ENCODE measurements at places on chromosomes 11 and 22.

DNA sequence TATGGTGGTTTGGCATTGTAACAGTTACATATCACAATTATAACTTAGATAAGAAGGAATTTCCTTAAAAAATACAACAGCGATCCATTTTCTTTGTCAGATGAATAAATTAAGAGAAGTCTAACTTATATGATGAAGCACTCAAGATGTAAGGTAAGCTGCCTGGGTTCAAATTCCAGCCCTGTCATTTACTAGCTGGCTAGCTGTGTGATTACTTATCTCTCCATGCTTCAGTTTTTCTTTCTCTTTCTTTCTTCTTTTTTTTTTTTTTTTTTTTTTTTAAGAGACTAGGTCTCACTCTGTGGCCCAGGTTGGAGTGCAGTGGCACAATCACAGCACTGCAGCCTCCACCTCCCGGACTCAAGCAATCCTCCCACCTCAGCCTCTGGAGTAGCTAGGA lies 22.2 kb upstream of the LDHA start:
- no peak for DNase-seq

GRCh38 chr22:39486951-39487825 lies 14.9 kb upstream of the MIEF1 start:
- no peak for DNase-seq

DNA sequence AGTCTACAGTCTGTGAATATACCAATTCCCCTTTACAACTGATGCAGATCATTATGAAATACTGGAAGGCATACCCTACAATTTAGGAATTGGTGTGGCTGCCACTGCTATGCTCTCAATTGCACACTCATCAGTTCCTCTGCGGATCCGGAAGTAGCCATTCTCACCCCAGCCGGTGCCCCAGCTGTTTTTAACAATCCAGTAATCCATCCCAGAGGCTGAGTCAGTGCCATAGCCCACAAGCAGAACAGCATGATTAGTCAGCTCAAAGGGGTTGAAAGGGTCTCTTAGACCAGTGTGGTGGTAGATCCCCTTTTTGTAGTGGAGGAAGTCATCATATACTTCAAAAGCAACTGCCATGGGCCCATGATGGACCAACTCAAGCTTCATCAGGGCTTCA lies 43.6 kb downstream of the CTSC start:
- DNase-seq: no peak

DNA sequence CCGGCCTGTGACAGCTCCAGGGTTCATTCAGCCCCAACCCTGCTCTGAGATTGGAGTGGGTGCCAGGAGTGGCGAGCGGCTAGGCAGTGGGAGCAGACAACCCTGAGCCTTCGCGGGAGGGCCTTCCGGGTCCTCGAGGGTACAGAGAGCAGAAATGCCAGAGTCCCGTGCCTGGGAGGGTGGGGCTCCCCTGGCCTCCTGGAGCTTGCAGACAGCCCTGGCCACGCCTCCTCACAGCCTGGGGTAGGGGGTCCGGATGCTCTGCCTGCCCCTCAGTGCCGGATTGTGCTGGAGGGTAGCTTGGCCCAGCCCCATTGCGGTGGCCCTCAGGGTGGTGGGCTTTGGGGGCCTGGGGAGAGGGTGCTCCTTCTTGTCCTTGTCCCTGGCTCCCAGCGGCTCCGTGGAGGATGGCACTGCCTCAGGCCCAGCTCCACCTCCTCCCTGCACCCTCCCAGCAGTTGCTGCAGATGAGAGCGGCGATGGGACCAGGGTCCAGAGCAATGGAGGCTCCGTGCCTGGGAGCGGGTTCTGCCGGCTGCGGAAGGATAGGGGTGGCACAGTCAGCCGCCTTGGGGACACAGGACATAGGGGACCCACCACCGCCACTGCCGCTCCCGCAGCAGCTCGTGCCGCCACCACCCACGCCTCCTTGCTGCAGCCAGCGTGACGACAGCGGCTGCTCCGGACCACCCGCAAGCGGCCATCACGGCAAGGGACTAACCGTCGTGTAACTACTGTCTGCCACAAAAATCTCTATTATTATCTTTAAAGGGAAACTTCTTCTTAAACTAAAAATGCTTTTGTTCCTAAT lies 34.9 kb upstream of the OR10G7 start:
- no peak for DNase-seq

- no peak for DNase-seq
Observed at GRCh38 chr11:65826984-65827735, 6.6 kb upstream of the SNX32 start.

- DNase-seq: no peak
Observed at GRCh38 chr11:11624926-11625325, 3.1 kb upstream of the GALNT18 start.

GRCh38 chr11:96328395-96329010 lies 14.5 kb downstream of the MAML2 start:
- DNase-seq: no peak

GRCh38 chr22:35126993-35127392 lies 61.0 kb downstream of the ISX start:
- no peak for DNase-seq

GRCh38 chr22:38107692-38108515 lies 2.6 kb downstream of the BAIAP2L2 start:
- no peak for DNase-seq

GRCh38 chr11:128772814-128773213 lies 78.9 kb downstream of the FLI1 start:
- DNase-seq: peak; percentile 30

DNA sequence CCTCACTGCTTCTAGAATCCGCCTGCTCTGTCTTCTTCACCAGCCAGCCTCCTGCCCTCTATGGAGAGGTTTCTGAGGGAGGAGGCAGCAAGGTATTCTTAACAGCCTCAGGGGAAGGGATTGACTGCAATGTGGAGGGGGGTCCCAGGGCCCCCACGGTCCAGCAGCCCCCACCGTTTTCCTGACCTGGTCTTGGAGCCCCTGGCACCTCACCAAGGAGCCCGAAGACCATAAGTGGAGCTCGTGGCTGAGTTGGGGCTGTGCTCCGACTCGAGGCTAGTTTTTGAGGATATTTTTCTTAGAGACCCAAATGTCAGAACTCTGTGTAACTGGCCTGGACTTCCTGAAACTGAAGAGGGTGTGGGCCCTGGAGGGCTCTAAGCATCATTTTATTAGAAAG lies 590.0 kb downstream of the BRD1 start:
- no peak for DNase-seq

DNA sequence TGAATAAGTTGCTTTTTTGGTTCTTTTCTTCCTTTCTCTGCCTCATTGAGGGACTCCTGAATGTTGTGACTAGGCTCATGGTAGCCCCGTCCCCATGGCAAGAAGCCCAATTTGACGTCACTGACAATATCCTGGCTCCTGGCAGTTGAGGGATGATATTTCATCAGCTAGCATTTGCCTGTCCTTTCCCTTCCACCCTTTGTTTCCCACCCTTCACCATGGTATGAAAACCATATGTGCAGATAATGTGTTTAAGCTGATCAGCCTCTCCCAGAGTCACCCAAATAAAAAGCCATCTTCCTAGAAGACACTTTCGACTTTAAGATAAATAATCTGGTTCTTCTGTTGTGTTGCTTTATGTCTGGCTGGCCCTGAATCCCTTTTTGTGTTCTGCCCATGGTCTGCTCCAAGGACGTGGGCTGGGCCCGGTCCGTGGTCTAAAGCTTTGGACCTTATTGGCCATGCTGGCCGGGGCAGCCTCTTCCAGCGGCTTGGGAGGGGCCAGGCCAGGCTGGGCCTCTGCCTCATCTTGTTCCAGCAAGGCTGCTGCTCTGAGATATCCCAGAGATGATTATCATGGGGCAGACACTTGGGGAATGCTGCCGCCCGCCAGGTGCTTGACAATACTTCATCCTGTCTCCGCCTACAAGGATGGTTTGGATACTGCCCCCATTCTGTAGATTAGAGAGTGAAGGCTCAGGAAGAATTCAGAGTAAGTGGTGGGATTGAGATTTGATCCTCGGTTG lies 5.1 kb downstream of the TSPAN18 start:
- no peak for DNase-seq

- DNase-seq: no peak
Observed at GRCh38 chr11:13102513-13102840, 93.4 kb downstream of the RASSF10 start.

DNA sequence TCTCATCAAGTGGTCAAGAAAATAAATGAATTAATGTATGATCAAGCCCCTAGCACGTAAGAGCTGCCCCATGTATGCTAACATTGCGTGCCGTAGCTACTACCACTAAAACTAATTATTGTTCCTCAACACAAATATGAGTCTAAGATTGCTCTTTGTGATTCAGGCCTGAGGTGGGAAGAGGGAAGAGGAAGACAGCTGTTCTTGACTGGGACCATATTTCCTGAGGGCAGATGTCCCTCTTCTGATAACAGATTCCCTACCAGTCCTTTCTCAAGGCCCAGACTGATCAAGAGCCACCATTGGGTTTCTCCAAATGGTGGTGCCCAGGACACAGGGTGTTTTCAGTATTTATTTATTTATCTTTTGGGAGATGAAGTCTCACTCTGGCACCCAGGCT lies 87.2 kb upstream of the CADM1 start:
- no peak for DNase-seq

- no peak for DNase-seq
Observed at GRCh38 chr11:111846636-111847035, 24.7 kb downstream of the ALG9 start.

GRCh38 chr22:32044913-32045312 lies 1.9 kb downstream of the SLC5A1 start:
- DNase-seq: no peak

- DNase-seq: no peak
Observed at GRCh38 chr22:42958937-42959336, 56.0 kb downstream of the PACSIN2 start.

DNA sequence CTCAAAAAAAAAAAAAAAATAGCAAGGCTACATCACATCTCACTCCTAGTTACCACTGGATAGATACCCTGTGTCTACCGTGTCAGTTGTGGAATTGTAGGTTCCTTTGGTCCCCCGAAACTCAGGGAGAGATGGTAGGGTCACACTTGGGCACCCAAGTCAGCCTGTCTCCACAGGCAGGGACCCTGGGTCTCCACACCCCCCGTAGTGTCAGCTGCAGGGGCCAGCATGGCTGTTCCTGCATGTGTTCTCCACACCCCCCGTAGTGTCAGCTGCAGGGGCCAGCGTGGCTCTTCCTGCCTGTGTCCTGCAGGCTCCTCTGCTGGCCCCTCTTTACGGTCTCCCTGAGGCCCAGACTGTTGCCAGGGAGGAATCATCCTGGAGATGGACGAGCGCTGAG lies 282.1 kb downstream of the BRD1 start:
- no peak for DNase-seq

- no peak for DNase-seq
Observed at GRCh38 chr11:130674686-130675308, 226.4 kb downstream of the ADAMTS15 start.

DNA sequence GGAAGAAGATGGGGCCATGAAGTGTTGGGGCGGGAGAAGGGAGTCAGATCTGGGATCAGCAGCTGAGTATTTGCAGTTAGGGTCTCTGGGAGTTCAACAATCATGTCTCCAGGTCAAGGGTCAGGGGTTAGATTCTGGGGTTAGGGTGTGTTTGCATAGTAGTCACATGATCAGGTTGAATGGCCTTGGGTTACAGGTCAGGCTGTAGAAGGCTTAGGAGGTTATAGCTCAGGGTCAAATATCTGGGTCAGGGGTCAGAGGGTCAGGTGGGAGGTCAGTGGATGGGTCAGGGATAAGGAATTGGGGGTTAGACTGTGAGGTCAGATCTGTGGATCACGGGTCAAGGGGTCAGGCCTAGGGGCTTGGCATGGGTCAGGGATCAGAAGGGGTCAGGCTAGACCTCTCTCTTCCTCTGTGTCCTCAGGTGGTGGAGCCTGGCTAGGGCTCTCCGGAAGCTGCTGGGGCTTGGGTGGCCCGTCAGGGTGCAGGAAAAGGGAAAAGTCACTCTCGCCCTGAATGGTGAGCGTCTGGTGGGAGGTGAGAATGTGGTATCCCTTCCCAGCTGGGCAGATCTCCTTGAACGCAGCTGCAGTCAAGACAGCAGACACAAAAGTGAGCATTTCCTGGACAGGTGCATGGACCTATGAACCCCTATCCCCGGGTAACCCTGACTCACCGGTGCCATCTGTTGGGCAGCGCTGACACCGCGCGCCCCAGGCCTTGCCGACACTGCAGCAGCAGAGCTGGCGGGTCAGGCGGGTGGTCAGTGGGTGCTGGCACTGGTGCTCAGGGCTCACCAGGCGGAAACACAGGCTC lies 6.4 kb downstream of the LTBP3 start:
- DNase-seq: no peak

DNA sequence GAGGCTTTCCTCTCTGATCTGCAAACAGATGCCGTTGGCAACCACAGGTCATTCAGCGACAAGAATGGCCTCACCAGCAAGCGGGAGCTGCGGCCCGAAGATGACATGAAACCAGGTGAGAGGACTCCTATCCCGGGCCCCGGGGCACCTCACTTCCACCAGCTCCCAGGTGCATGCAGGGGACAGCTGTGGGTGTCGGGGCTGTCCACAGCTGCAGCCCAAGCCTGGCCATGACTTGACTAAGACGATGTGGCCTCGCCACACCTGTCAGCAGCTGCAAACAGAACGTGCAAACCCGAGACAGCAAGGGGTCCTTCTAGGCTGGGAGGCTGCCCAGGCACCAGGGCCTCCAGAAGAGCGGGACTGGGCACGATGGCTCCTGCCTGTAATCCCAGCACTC lies 3.6 kb downstream of the GAL start:
- DNase-seq: no peak

GRCh38 chr11:7595016-7595866 lies 78.1 kb downstream of the CYB5R2 start:
- DNase-seq: no peak

DNA sequence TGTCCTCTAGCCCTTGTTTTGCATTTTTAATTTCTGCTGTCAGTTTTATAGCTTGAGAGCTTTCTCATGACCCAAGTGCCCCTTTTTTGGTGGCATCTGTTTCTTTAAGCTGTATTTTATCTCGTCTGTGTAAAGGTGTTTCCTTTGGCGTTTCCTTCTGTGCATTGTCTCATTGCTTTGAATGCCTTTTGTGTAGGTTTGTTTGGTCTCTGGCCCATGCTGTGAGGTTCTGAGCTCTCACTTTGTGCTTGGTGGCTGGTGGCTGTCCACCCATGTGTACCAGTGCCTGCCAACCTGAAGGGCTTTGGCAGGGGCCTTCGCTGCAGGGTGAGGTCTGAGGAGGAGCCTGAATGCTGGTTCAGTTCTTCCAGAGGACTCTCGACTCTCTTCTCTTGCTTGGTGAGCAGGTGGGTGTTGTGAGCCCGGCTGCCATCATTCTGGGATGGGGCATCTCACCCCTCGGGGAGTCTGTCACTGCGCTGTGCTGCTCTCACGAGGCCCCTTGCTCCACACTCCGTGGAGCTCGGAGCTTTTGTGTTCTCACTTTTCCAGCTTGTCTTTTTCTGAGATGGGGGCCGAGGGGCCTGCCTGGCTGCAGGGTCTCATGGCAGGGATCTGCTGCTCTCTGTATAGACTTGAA lies 14.9 kb downstream of the AP2A2 start:
- DNase-seq: no peak

DNA sequence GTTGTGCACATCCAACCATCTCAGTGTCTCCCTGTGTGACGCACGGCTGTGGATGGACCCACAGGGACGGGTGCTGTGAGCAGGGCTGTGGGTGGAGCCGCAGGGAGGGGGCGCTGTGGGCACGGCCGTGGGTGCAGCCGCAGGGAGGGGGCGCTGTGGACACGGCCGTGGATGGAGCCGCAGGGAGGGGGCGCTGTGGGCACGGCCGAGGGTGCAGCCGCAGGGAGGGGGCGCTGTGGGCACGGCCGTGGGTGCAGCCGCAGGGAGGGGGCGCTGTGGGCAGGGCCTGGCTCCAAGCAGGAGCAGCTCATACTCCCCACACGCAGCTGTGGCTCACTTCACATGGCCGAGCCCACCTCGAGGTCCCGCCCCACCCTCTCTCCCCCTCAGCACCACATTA lies 6.0 kb upstream of the MAPK11 start:
- no peak for DNase-seq
